ENCODE measurements at places on chromosomes 3 and 15.

DNA sequence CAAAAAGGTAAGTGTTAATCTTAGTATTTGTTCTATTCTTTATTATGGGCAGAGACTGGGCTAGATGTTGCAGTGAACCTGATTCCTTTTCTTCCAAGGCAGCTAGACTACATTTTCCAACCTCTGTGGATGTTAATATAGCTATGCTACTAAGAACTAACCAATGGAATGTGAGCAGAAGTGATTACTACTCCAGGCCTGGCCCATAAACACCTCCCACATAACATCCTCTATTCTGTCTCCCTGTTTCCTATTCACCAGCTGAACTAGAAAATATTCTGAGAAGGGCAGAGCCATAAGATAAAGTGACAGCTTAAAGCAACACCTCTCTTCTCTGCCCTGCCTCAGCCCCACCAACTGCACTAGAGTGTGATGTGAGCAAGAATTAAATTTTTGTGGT is 29.4 kb downstream of the CD200R1L start:
- no peak for DNase-seq

GRCh38 chr3:139234491-139234890 is 109.3 kb upstream of the MRPS22 start:
- no peak for DNase-seq

DNA sequence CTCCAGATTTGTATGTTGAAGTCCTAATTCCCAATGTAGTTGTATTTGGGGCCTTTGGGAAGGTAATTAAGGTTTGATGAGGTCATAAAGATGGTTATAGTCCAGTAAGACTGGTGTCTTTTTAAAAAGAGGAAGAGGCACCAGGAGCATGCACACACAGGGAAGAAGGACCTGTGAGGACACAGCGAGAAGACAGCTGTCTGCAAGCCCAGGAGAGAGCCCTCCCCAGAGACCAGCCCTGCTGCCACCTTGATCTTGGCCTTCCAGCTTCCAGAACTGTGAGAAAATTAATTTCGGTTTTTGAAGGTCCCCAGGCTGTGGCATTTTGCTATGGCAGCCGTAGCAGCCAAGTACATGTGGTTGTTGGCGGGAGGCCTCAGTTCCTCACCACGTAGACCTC is 32.8 kb upstream of the TSEN2 start:
- DNase-seq = no peak

DNA sequence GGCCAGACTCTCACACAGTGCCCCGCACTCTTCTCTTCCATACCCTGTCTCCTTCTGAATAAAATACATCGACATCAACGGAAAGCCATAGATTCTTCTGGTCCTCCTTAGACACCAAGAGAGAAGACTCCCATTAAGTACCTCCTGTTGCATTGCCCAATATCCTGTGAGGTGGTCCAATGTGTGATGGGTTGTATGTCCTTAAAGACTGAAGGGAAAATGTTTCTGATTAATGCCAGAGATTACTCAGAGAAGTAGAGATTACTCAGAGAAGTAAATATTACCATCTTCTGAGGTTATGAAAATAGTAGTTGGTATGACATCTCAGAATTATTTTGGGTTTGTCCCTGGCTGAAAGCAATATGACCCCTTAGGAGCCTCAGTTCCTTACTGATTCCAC is 60.8 kb upstream of the GALNT15 start:
- no peak for DNase-seq

DNA sequence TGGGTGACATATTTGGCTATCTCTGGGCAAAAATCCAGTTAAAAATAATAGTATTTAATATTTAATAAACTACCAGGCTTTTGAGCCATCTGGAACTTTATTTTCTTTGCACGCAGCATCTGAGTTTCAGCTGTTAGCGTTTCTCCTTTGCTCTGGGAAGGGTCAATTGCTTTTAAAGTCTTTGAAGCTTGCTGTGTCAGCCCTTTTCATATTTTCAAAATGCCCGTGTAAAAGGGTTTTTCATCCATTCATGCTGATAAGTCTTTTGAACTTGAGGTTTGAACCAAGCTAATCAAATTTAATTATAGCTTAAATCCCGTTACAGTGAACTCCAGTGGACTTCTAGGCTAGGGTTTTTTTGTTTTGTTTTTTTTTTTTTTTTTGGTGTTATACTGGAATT is 79.1 kb downstream of the SLC25A26 start:
- DNase-seq = no peak
